ENCODE measurements at places on chromosomes 3 and 15.
A peak's percentile ranks its signal among the peaks of the same experiment; 100 is the strongest.

DNA sequence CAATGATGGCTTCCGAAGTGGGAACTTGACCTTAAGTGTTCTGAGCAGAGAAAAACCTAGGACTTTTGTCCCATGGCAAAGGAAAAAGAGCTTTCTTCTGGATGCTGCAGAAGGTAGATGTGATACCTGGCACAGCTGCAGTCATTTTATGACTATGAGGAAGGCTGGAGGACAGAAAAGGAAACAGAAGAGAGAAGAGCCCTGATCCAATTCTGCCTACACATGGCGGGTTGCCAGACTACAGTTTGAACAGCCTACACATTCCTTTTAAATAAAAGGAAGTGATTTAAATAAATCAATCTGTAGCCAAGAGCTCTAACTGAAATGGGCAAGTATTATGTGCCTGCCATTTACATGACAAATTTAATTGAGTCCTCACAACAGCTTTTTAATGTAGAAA is 43.6 kb upstream of the CHRNB4 start:
- DNase-seq: no peak

DNA sequence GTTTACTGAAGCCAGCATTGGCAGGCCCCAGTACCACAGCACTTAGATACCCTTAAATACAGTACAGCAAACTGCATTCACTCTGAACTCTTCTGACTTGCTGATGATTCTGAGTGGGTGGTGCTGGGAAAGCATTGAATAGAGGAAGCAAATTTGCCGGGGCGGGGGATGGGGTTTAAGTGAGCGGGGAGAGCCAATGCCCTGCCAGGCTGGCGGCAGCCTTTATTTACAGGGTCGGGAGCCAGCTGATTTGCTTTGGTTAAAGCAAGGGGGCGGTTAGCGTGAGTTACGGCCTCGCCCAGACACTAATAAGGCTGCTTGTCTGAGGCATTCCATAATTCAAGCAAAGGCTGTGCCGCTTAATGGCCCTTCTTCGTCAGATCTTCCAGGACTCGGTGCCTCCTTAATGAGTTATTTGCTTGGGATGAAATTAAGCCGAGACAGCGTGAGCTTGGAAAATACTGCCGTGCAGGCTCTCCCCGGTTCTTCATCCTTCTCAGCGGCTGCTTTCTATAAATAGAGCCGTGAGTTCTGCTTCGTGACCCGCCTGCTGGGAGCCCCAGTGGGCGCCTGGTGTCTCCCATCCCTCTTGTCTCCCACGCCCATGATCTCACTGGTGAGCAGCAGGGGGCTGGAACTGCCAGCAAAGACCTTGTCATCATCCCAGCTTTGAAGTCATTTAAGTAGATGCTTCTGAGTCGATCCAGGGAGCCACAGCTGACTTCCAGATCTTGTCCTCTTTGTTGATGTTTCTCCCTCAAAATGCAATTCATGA is 25.8 kb downstream of the SPSB4 start:
- no peak for DNase-seq

- no peak for DNase-seq
Measured at GRCh38 chr15:59013246-59013873, 25.9 kb downstream of the RNF111 start.

GRCh38 chr15:89441295-89441812 is 55.0 kb downstream of the RHCG start:
- no peak for DNase-seq

DNA sequence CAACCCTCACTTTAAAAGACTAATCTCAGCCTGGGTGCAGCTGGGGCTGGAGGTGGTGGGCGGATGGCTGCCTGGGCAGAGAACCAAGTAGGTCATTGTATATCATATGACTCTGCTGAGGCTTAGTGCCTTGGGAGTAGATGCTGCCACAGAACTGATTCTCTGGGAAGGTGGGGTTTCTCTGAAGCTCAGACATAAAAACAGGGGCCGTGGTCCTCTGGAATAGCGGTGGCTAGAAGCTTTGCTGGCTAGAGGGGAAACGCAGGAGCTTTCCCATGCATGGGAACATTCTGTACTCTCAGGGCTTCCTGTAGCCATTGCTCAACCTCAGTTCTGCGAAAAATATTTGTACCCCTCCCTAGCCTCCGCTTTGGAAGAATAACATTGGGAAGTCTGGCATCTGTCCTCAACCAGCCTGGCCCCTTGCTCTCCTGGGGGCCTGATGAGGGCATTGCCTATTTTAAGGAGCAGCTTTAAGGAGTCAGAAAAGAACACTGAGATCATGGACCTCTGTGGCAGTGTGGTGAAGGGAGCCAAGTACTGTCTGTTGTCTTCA is 14.7 kb downstream of the TIMP4 start:
- DNase-seq: no peak

DNA sequence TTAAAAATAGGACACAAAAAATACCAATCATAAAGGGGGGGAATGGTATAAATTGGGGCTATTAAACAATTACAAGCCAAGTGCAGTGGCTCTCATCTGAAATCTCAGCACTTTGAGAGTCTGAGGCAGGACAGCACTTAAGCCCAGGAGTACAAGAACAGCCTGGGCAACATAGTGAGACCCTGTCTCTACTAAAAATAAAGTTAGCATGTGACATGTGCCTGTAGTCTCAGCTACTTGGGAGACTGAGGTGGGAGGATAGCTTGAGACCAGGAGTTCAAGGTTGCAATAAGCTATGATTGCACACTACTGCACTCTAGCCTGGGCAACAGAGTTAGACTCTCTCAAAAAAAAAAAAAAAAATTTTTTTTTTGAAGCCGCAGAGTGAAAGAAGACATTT is 23.8 kb upstream of the GABPB1 start:
- no peak for DNase-seq

DNA sequence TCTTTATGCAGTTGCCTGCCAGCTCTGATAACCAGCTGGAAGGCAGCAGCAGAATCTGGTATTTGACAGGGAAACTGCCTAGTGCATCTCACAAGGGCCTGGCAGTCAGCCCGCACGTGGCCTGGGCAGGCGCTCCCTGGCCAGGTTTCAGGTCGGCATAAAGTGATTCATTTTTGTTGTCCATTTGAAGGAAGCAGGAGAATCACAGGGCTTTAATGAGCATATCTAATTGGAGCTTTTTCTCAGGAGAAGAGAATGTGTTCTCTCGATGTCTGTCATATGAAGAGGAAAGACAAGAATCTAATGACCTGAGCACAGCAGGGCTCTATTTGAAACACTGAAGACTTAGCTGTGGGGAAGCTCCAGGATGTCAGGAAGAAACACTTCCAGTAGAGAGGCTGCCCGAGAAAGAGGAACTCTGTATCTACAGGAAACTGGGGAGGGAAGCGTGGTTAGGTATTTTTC is 98.8 kb upstream of the MB21D2 start:
- peak; percentile 40 for DNase-seq

DNA sequence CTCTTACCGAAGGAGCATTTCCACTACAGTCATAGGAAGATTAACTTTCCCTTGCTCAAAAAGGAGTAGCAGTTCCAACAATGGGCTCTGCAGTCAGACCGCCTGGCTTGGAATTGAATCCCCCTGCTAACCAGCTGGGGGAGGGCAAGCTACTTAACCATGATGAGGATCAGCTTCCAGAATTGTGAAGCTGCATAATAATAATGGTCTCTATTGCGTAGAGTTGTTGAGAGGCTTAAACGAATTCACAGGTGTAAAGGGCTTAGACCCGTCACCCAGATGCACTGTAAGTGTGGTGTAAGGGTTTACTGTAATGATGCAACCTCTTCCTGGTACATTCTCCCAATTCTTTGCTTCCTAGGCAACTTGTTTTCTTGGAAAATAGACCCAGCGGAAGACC is 185.2 kb upstream of the RGMA start:
- no peak for DNase-seq

DNA sequence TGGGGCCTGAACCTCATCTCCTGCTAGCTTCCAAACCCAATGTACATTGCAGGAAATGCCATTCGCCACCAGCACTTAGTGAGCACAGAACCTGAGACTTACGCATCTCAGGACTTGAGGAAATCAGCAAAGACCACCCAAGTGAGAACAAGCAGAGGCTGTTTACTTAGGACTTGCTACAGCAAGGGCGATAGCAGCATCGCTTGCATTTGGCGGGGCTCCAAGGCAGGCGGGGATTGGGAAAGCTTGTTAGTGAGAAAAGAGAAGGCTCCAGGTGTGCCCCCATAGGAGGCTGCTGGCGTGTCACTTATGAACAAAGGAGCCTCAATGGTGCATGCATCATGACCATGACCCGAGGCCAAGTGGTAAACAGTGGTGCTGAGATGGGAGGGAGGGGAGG is 19.7 kb downstream of the SLC6A20 start:
- no peak for DNase-seq

GRCh38 chr3:141246224-141246957 is 14.8 kb downstream of the PXYLP1 start:
- DNase-seq: no peak

Measured in epithelial cell of prostate (primary cell).